ENCODE measurements at places on chromosomes 4 and X.

DNA sequence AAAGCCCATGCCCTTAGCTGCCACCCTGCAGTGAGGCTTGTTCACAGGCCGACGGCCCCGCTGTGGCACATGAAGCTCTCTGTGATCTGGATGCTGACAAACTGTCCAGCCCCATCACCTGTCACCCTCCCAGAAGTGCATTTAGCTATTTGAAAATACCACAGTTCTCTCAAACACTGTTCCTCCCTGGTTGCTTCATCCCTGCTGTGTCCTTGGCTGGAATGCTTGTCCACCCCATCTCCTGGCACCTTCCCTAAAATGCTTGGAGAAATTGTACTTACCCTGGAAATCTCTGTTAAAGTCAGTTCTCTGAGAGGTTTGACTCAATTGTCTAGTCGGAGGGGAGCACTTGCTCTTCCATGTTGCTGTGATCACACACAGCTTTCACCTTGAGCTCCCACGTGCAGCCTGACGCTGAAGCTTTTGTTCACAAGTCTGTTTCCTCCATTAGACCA, 10.1 kb downstream of the SYNPO2 start:
- no peak for DNase-seq

DNA sequence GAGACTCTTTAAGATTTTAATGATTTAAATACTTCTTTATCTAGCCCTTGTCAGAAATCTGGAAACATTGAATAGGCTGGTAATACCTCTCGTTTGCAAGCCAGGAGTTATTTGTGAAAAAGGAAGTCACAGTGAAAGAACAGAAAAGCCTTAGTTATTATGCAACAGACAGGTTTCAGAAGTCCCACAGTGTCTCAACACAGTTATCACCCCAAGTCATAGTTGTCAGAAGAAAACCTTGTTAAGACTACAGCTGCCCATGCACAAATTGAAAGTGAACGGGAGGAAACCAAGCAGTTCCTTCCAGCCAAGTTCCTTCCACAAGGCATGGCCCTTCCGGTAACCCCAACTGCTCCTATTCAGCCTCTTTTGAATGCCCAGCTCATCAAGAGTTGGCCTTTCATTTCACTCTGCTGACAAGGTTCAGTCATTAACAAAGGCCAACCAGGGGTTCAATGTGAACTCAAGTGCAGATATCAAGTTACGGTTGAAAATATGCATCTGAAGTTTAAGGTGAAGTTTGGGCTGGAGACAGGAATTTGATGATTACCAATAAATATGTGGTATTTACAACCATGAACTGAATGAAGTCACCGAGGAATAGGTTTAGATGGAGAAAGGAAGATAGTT, 15.6 kb downstream of the ALPK1 start:
- no peak for DNase-seq

DNA sequence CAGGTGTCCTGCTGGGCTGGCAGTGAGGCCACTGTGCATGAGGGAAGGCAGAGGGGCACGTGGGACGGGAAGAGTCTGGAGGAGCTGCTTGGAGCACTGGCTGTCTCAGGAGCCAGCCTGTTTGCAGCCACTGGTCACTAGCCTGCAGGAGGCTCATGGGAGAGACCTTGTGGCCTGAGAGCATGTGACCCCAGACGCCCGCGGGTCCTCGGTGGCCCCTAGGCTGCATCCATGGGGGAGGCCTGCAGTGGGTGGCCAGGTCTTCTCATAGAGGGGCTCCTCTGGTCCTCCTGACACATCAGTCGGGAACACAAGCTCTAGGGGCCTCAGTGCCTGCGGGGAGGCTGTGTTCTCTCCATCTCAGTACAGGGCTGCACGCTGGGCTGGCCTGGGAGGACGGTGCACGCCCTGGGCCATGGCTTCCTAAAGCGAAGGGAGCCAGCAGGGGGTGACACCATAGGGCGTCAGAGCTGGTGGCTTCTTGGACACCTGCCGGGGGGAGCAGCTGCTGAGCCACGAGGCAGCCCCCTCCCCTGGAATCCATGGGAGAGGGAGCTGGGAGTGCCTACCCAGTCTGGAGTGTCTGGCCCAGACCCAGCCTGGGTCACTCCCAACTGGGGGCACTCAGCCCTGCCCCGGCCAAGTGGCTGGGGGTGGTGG, 12.3 kb downstream of the NAT8L start:
- no peak for DNase-seq

DNA sequence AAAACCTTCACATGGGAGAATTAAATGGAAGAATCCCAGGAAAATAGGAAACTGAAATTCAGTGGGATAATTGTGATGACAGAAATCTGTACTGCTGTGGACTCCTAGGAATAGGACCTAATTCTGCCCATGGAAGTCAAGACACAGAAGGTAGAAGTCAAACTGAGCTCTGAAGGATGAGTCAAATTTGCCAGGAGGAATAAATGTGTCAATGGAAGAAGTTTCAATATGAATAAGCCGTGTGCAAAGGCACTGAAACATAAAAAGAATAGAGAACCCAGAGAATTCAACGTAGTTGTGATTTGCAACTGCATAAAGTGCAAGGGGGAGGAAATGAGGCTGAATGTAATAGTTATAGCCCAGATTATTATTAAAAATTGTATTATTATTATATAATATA, 11.6 kb downstream of the ENAM start:
- DNase-seq: no peak

- DNase-seq: no peak
Observed at GRCh38 chr4:122758033-122758432, 25.5 kb downstream of the BBS12 start.

DNA sequence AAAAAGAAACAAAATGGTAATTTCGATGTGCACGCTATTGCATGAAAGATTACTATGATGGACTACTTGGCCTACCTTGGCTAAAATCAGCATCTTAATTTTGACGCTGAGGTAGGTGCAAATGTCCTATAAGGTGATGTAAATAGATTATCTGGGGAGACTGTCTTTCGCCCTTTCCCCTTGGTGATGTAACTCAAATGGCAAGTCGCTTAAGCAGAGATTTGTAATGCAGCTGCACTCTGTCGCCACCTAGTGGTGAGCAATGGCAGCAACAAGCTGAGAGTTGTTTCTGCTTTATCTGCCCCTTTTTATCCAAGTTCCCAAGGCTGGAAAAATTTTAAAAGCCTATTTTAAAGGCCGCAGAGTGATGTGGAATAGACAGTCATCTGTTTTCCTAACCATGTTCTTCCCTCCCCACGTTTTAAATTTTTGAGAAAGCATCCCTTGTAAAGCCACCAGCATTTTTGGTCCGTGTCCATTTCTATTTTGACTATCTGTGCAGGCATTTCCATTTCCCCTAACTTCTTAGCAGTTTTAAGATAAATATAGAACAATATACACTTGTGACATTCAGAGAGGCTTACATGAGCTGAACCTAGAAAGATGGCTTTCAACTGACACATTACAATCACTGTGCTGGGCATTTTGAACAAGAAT, 62.4 kb upstream of the PDLIM3 start:
- peak; percentile 68 for DNase-seq

GRCh38 chr4:109009909-109010308, 247.1 kb upstream of the ETNPPL start:
- DNase-seq: no peak

DNA sequence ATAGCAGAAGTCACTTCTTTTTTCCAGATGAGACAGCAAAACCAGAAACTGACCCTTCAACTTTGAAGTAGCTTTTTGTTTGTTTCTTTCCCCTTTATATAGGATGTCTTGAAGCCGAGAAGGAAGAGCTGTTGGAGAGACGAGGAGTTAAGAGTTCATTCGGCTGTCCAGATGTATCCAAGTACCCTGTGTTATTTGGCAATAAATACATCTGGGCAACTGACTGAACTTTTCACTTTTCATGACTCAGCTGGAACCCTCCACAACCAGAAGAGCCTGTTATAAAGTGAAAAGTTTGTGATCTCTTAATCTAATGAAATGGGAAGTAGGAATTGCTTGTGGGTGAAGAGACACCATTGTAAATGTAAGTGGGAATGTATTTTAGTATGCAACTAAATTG, 131.2 kb downstream of the HTR2C start:
- no peak for DNase-seq

DNA sequence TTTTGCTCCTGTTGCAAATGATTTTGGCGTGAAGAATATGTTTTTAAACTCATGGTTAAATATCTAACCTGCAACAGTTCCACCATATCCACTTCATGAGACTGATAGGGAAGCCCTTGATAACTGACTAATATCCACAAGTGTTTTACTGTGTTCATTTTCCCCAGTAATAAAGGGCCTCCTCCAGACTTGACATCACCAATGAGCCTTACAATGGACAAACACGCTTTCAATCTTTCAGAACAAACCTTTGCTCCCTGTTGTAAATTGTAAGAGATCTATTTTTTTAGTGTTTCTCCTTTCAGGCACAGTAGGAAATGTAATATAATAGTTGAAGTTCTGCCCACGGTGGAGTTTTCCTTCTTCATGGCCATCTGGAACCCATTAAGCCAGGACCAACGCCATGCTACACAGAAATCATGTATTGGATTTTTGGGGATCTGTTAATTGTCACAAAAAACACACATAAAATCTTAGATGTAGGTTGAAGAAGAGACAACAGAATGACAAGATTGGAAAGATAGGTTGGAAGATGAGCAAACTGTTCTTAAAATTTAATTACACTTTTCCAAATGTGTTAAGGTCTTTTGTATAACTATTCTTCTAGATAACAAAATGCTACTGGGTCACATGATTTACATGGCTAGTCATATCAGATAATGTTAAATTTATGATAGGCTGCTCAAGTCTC, 1030.1 kb downstream of the FSTL5 start:
- DNase-seq: no peak

- DNase-seq: peak; percentile 48
Observed at GRCh38 chrX:119729408-119730201, 28.8 kb upstream of the SOWAHD start.

Measured in head of caudate nucleus (tissue), 42 donors.